ENCODE measurements at places on chromosomes 7 and 10.

DNA sequence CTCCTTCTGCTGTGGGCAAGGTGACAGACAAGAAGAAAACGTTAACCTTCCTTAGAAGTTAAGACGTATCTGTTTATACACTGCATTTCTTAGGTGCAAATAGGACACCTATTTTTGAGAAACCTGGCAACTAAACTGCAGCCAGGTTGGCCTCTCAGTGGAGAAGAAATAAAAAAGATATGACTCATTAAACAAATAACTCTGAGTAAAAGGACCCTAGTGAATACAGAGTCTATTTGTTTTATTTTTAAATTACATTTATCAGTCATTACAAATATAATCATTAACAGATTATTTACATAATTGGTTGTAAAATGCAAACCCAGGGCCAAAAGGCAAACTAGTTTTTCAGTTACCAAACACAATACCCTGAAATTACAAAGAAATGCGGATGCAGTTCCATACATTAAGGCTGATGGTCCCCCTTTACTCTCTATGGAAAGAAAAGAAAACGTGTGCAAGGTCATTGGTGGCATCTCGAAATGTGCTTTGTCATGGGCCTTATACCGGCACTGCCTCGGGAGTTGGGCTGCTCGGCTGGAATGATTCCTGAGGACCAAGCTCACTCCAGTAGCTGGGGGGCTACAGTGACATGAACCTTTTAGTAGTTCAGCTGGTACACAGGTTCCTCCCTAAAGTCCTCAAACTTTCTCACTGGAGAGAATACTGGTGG is 38.4 kb downstream of the ADRB1 start:
- DNase-seq = no peak

GRCh38 chr7:155874411-155874810 is 62.1 kb upstream of the SHH start:
- no peak for DNase-seq

DNA sequence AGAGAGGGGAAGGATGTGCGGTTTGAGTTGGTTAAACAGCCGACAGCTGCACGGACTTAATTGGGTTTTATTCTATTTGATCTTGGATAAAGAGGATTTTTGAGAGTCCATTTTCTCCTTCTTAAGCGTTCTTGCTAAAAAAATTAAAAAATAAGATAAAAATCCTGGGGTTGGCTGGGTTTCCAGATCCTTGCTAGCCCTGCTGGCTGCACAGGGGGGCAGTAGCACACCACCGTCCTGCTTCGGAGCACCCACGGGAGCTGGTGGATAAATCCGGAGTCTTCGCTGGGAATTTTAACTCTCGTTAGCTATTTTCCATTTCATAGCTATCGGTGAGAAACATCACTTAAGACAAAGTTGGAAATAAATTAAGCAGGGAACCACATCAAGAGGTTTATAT is 792.0 kb downstream of the TYW1 start:
- no peak for DNase-seq

DNA sequence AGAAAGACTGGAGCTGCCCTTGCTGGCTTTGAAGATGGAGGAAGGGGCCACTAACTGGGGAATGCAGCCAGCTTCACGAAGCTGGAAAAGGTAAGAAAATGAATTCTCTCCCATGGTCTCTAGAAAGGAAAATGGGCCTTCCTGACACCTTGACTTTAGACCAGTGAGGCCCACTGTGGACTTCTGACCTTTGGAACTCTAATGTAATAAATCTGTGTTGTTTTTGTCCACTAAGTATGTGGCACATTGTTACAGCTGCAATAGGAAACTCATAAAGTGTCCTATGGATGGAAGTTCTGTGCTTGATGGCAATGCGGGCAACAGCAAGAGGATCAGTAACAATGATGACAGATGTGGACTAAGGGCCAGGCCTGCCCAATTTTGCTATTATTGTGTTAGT is 20.9 kb downstream of the DNAJB9 start:
- DNase-seq = no peak

DNA sequence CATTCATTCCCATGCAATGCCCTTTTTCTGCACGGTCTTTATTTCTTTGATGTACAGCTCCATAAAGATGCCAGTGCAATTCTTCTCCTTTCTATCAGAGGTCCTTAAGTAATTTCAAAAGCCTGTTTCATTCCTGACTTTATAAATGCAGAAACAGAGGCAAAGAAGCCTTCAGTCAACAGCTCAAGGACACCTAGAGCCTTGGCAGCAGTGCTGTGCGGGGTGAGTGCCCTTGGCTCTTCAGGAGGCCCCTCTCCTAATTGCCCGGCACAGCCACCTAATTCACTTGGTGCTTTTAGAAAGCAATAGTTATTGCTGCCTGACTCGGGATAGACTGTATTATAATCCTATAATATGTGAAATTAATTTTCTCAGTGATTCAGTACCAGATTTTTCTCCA is 169.6 kb upstream of the KLF6 start:
- no peak for DNase-seq

DNA sequence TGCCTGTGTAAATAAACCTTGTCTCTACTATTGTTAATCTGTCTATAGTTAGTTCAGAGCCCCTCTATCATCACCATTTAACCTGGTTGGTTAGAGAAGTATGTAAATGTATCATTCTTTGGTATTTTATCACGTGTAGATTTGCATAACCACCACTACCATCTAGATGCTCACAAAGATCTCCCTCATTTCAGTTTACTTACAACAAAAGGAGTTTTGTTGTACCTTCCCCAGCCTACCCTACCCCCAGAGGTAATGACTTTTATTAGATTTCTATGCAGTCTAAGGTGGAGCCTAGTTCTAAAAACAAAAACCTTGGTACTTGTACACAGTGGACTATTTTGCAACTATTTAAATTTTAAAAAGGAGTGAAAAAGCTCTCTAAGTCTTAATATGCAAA is 17.5 kb downstream of the ACADSB start:
- DNase-seq = no peak

GRCh38 chr10:58579011-58579655 is 66.5 kb downstream of the BICC1 start:
- no peak for DNase-seq

GRCh38 chr10:68633281-68633680 is 73.1 kb downstream of the TET1 start:
- DNase-seq = no peak

DNA sequence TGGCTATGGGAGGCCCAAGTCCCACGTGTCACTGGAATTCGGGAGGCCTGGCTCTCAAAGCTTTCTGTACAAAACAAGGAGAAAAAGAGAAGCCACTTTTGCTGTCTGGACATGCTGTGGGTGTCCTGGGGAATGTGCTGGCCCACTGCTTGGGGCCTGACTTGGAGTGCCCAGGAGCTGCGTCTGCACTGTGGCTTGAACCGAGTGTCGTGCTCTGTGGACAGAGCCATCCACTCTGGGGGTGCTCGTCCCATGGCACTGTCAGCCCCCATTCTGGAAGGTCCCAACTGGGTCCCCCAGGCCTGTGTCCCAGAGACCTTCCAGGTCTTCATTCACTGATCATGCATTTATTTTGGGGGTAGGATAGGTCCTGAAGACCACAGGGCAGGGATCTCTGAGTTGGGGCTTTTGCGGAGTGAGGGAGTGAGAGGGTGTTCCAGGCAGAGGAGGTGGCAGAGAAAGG is 138.0 kb downstream of the LHPP start:
- DNase-seq = no peak

- DNase-seq = no peak
Observed at GRCh38 chr7:100099452-100099851, 1.7 kb downstream of the MCM7 start.

- no peak for DNase-seq
Observed at GRCh38 chr10:79910344-79910743, 38.6 kb downstream of the SFTPD start.

GRCh38 chr7:68147614-68148238 is 1151.1 kb downstream of the TYW1 start:
- no peak for DNase-seq

GRCh38 chr10:71972746-71973695 is 8.8 kb downstream of the CHST3 start:
- no peak for DNase-seq

DNA sequence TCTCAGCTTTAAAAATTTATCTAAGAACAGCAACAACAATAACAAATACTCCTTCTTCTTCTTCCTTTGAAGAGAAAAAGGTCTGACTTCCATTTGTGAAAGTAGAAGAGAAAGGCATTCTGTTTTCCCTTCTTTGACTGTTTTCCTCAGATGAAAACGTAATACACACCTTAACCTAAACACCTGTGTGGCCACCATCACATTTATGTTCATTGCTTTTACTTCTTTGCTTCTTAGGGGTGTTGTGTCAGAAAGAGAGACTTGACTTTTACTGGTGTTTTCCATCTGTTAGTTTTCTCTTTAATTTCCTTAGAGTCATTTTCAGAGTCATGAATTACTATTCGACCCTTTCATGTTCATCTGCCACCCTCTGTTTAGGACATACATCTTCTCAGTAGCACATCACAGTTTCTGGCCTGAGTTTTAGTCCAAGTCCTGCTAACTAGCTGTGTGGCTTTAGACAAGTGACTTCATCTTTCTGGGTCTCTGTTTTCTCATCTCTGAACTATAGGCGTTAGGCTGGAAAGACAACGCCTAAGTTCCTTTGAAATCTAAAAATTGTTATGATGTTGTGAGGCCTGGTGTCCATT is 283.8 kb downstream of the GATA3 start:
- no peak for DNase-seq

GRCh38 chr7:147182874-147183273 is 1066.3 kb downstream of the CNTNAP2 start:
- no peak for DNase-seq

DNA sequence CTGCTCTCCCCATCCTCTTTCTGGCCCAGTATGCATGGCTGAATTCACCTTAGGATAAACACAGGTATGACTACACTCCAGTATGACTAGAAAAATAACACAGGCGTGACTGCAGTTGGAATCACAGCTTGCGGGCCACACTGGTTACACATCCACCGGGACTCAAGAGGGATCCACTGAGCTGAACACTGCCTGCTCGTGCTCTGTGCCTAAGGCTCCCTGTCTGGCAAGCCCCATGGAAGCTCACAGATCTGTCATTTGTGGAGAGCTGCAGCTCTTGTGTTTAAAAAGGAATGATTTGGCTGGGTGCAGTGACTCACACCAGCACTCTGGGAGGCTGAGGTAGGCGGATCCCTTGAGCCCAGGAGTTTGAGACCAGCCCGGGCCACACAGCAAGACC is 26.8 kb downstream of the VOPP1 start:
- no peak for DNase-seq

DNA sequence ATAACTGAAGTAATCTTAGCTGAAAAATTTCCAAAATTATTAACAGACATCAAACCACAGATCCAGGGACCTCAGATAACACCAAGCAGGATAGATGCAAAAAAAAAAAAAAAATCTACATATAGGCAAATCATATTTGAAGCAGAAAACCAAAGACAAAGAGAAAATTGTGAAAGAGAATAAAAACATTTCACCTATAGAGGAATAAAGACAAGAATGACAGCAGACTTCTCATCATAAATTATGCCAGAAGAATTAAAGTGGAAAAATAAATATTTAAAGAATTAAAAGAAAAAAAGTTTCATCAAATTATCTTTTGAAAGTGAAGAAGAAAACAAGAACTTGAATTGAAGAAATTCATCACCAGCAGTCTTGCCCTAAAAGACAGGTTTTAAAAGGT is 467.5 kb downstream of the GPAM start:
- DNase-seq = no peak

GRCh38 chr10:109968953-109969759 is 38.6 kb upstream of the ADD3 start:
- no peak for DNase-seq

GRCh38 chr10:88983939-88984338 is 6.7 kb upstream of the FAS start:
- DNase-seq = no peak

DNA sequence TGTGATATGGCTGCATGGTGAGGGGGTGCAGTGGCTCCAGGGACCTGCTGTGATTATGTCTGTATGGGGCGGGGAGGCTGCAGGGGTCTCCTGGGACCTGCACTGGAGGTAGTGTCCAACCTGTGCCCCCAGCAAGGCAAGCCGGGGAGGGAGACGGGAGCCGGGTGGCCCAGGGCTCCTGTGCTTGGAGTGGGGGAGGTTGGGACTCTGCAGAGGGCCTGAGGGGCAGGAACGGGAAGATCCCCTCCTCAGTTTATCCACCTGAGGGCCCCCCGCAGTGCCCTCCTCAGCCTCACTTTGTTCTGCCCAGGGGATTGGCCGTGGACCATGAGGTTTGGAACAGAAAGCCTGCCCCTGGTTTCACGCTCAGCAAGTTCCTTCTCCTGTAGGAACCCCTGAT is 22.8 kb upstream of the PWWP2B start:
- DNase-seq = no peak

GRCh38 chr10:62084451-62084850 is 183.0 kb downstream of the ARID5B start:
- DNase-seq = no peak

GRCh38 chr10:84341983-84342382 is 13.6 kb downstream of the CCSER2 start:
- peak; percentile 36 for DNase-seq

DNA sequence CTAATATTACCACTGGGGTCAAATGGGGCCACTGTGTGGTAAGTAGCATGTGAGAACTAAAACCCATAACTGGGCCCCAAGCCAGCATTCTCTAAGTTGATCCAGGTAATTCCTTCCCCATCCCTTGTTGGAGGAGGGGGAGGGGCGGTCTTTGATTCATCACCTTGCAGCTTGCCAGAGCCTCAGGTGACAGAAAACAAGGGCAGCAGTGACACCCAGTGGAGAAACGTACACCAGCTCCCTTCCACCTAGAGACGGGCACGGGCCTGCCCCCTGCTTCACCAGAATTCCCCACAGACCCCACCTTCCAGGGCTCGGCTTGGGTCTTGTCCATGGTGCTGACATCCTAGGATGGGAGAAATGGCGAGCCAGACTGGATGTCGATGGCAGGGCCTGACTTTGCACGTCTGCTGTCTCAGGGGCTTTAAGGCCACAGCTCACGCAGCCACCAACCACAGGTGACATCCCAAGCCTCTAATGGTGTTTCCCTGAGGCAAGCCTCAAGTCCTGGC is 102.0 kb downstream of the STRA8 start:
- peak; percentile 44 for DNase-seq

GRCh38 chr10:21614000-21614399 is 80.0 kb downstream of the MLLT10 start:
- DNase-seq = no peak

DNA sequence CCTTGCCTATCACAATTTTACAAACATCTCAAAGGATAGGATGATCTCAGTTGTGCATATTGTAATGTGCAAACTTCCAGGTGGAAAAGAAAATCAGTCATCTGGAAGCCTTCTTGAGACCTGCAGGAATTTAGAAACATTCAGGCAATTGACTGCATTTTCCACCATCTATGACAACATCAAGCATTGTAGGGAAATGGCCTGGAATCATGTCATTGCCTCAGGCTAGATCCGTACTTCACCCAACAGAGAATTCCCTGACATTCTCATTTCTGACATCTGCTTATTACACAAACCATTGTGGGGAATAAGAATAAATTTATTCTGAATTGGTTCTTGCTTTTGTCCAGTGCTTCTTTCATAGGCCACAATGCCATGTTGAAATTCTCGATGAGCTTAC is 124.9 kb upstream of the NPVF start:
- no peak for DNase-seq

GRCh38 chr10:129021594-129022304 is 445.3 kb upstream of the MGMT start:
- DNase-seq = no peak

GRCh38 chr7:23287612-23288011 is 11.5 kb upstream of the MALSU1 start:
- peak; percentile 8 for DNase-seq

GRCh38 chr7:104536956-104537355 is 208.6 kb downstream of the LHFPL3 start:
- no peak for DNase-seq

- no peak for DNase-seq
Observed at GRCh38 chr10:131252567-131253276, 58.8 kb downstream of the TCERG1L start.

- no peak for DNase-seq
Observed at GRCh38 chr7:41730668-41731067, 27.8 kb upstream of the INHBA start.
